Fibroblast of upper back skin (primary cell): ENCODE measurements at places on chromosomes 3 and 15.

GRCh38 chr3:157094301-157094700, 65.6 kb downstream of the CCNL1 start:
- no peak for DNase-seq

DNA sequence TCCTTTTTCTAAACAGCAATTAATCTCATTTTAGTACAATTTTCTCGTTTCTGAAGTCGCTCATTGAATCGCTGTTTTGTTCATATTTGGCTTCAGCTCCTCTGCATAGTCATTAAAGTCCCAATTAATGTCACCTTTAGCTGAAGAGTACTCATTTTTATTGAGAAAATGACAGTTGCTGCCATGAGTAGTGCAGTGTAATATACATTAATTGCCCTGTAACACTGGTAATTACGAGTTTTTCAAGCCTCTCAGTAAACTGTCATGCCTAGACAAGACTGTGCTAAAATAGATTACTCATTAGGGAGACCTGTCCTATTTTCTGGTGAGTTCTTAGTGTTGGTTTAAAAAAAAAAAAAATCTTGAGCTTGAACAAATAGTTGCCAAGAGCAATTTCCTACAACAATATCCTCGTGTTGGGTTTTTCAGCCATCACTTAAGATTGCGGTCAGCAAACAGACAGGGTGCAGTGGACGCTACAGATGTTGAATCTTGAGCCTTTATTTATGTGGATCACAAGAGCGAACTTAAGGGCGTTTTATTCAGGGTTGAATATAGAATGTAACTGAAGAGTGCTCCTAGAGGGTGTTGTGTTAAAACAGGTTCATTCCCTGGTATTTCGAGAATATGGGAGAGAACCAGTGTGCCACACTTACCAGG, 176.0 kb downstream of the CDIN1 start:
- no peak for DNase-seq

GRCh38 chr3:45544024-45544716, 50.4 kb upstream of the LIMD1 start:
- no peak for DNase-seq

GRCh38 chr15:93213281-93213680, 124.3 kb upstream of the RGMA start:
- no peak for DNase-seq

DNA sequence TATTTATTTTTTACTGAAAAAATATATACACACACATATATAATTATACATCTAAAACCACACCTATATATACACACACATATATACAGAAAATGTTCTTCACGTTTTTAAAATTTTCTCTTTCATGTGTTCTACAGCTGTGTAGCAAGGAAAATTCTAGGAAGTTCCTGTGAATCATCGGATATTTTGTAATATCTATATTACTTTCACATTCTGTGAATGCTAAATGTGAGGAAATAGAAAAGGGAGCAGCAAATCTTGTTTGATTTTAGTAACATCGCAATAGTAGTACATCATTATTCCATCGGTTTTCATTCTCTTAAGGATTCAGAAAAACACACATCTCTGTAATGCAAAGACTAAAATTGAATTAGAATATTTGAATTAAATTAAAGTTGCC, 836.8 kb upstream of the NECTIN3 start:
- DNase-seq = peak; percentile 27

GRCh38 chr3:44065311-44066094, 176.2 kb upstream of the TOPAZ1 start:
- DNase-seq = no peak

GRCh38 chr3:156680243-156680914, 6.0 kb downstream of the TIPARP start:
- no peak for DNase-seq

GRCh38 chr3:72261566-72262564, 476.9 kb upstream of the PROK2 start:
- DNase-seq = no peak
